ENCODE measurements at places on chromosomes 3 and 15. TPM values are rescaled to one million over a fixed set of nuclear protein-coding genes. Genes with fewer than 3 reads are reported as not detected.

Gene NR1I2
- not detected for total RNA-seq

Gene BTLA
- total RNA-seq = not detected

Gene SENP8
- total RNA-seq = 0.92 TPM

Gene KNL1
- total RNA-seq = 6.4 TPM

Gene SSUH2
- 1.0 TPM for total RNA-seq

Gene CNTN4
- total RNA-seq = not detected

Gene SLC6A11
- 0.07 TPM for total RNA-seq

Gene CCDC33
- total RNA-seq = 7.6 TPM

Gene MNS1
- total RNA-seq = 2.7 TPM

Gene NMB
- 23.5 TPM for total RNA-seq

Gene TRPM1
- not detected for total RNA-seq

Gene SMCO1
- not detected for total RNA-seq

Gene STRC
- 0.09 TPM for total RNA-seq

Gene AAGAB
- 76.4 TPM for total RNA-seq

Gene PIK3CB
- 16.2 TPM for total RNA-seq

Gene BFSP2
- not detected for total RNA-seq

Gene ACOX2
- total RNA-seq = 10.8 TPM

Gene ARGFX
- total RNA-seq = not detected

Gene PCCB
- 26.8 TPM for total RNA-seq

Gene ZNF620
- total RNA-seq = 1.9 TPM

Gene RAD51
- total RNA-seq = 20.8 TPM

Gene CHAC1
- 6.9 TPM for total RNA-seq

Gene NDN
- not detected for total RNA-seq

Gene GPR62
- total RNA-seq = not detected

Gene RLBP1
- not detected for total RNA-seq
